ENCODE measurements at places on chromosomes 4 and X.

GRCh38 chr4:144591401-144591800 is 54.6 kb upstream of the HHIP start:
- DNase-seq, result peak; percentile 77

- peak; percentile 76 for DNase-seq
These were observed 165.6 kb upstream of the S100G start for GRCh38 chrX:16484338-16484737.

DNA sequence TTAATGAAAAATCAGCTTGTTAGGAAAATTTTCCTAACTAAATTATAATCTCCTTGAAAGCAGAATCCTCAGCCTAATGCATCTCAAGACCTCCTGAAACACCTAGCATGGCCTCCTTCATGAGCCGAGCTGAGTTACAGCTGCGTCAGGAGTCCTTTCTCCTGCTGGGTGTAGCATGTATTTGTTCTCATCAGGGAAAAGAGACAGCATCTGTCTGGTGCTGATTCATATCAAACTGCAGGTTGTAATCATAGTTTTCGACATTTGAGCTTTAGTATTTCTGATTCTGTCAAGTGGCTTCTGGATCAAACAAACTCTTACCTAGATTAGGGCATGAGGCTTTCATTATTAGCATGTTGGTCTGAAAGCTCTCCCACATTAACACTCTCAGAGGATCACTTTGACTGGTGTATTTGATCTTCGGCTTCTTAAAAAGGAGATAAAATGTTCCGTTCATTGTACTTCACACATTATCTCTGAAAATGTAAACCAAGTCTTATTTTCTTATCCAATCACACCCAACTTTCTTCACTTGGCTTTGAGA is 140.1 kb upstream of the FRG1 start:
- DNase-seq, result no peak

DNA sequence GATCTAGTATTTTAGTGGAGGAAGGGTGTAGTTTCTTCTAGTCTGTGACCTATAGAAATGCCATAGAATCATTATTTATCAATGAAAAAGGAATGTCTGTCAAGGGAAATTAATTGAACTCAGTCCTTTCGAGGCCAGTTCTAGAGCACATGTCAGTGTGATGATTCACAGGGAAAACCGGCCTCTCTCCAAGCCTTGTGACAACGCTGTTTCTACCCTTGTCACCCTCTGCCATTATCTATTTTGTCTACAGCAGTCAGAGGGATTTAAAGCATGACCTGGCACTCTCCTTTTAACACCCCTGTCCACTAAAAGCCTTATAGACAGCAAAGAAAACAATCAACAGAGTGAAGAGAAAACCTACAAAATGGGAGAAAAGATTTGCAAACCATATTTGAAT is 119.8 kb downstream of the DRD5 start:
- DNase-seq, result no peak

DNA sequence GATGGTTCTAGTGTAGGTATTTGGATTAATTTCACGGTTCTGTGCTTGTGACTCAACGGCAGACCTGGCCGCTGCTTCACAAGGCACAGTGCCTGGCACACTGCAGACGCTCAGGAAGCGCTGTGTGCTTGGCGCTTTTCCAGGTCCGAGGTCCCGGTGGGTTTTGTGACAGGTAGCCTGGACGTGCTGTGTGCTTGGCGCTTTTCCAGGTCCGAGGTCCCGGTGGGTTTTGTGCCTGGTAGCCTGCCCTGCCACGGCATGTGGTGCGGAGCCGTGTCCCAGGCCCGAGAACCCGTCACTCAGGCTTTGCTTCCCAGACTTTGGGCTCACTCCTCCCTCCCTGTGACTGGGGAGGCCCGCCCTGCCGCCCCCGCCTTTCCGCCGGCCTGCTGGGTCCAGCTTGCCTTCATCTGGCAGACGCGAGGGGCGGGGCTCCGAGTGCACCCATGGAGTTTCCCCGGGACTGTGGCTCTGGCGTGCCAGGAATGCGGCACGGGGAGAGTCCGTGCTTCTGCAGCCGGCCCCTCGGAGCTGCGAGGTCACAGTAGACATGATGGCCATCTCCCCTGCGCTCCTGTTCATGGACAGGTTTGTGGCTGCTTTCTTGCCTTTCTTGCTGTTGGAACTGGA is 44.2 kb downstream of the TBC1D14 start:
- no peak for DNase-seq

DNA sequence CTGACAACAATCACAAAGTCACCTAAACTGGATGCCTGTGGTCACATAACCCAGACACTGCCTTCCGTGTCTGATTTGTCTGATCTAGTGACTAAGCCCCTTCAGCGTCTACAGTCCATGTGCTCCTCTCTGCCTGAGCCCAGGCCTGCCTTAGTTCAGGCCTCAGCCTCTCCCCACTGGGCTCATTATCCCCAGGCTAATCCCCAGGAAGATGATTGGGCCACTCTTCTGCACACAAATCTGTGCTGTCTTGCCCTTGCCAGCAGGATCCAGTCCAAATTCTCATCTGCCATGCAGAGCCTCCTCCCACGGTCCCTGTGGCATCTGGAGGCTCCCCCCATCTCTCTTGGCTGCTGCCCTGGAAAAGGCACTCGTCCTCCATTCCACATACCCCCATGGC is 96.5 kb downstream of the SLC2A9 start:
- no peak for DNase-seq

- DNase-seq, result no peak
These were observed 4.6 kb downstream of the GAB1 start for GRCh38 chr4:143341186-143341755.

GRCh38 chrX:1224954-1225353 is 12.5 kb upstream of the CRLF2 start:
- no peak for DNase-seq

DNA sequence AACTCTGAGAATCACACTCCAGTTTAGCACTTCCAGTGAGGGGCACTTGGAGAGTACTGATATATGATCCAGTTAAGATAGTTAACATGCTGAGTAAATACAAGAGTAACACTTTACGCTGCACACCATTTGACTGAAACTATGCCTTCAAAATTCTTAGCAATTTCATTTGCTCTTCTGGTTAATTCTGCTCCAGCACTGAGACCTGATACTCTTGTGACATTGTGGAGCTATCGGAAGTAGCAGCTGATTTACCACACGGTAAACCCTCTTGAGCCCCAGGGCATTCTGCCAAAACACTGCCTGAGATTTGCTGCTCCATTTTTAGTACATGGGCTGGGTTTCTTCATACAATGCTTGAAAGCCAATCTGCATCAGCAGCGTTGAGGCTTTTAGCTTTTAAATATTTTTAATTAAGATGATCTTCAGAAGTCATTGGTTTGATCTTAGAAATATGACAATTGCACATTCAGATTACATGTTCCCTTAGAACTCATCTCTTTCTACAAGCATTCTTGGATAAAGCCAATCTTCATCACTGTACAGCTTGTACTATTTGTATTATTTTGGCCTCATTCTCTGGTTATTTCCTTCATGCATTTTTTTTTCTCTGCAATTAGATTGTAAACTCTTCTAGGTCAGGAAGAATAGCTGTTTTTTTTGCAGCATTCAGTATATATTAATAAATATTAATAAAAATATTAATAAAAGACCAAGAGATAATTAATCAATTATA is 67.8 kb upstream of the ETNPPL start:
- DNase-seq, result no peak

DNA sequence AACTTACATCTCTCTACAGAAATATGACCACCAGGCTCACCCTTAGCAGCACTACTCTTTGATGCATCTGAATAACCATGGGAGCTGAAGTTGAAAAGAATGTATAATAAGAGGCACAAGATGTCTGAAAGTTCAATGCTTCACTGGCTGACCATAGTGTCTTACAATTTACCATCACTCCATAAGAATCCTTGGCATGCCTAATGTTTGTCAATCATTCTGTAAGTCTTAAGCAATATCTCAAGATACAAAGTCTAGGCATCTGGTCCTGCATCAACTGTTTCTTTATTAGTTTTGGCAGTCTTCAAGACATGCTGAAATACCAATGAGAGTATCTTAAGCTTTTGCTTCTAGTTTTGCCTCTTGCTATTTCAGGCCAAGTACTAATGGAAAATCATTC is 755.5 kb downstream of the STIM2 start:
- DNase-seq, result peak; percentile 11

GRCh38 chr4:8699479-8700145 is 107.0 kb downstream of the CPZ start:
- DNase-seq, result no peak

DNA sequence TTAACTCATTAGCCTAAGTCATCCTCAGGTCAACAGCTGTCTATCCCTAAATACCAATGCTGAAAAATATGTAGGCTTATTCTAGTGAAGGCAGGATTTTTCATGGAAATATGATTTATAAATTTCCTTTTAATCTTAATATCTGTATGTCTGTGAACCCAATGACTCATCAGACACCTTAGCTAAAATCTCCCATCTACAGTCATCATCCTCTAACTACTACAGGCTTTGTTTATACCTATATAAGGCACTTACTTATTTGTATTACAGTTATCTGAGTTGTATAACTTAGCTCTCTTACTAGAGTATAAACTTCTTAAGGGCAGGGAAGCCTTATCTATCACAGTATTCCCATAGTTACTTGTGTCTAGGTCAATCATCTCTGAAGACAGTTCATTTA is 24.2 kb downstream of the AMMECR1 start:
- DNase-seq, result no peak

DNA sequence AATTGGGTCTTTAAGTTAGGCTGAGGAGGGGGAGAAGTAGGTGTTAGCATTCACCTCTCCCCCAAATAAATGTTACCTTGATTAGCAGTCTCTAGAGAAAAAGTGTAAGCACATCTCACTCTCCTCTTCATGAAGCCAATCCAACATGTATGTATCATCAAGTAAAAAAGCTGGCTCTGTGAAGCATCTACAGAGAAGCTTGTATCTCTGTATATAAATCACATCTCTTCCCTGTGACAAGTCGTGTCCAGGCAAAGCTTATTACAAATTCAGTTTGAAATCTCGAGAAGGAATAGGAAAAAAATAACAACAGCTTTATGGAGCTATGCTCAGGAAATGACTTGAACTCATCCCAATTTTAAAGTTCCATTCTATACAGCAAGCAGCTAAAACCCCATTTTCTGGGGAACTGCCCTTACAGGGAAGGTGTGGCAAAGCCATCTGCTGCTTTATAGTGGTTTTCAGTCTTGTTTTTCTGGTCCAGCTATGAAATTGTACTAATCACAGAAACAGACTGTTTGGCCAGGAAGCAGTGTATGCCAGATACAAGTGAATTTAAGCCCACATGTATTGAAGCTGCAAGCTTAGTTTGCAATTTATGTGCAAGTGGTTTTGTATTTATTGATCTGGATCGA is 313.3 kb upstream of the NOCT start:
- DNase-seq, result no peak

- no peak for DNase-seq
These were observed 739 bp downstream of the SLC49A3 start for GRCh38 chr4:687971-688853.

DNA sequence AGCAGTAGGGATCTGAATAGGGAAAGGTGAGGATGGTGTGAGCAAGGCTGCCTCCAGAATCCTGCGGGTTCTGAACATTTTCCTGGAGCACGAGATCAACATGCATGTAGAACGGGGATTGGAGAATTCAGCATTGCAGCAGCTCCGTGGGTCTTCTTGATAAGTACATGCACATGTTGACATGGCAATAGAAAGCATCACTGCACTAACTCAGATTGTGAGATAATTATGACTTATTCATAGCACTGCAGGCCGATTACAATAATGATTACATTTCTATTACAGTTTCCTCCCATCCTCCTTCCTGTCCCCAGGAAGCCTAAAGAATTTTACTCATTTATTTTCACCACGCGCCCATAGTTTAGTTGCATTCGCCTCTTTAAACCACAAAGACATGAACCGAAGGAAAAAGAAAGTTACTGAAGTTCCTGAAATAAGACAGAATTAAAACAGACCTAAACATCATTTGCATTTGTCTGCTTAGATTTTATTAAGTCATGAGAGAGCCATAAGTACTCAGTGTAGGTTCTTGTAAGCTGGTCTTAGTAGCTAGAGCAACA is 61.3 kb upstream of the ARX start:
- no peak for DNase-seq

- DNase-seq, result no peak
These were observed 1.6 kb upstream of the ANTXR2 start for GRCh38 chr4:80074651-80075050.

- no peak for DNase-seq
These were observed 19.9 kb downstream of the SEPTIN11 start for GRCh38 chr4:76969495-76969894.

- peak; percentile 79 for DNase-seq
These were observed 3.3 kb downstream of the IL13RA1 start for GRCh38 chrX:118730500-118731247.

DNA sequence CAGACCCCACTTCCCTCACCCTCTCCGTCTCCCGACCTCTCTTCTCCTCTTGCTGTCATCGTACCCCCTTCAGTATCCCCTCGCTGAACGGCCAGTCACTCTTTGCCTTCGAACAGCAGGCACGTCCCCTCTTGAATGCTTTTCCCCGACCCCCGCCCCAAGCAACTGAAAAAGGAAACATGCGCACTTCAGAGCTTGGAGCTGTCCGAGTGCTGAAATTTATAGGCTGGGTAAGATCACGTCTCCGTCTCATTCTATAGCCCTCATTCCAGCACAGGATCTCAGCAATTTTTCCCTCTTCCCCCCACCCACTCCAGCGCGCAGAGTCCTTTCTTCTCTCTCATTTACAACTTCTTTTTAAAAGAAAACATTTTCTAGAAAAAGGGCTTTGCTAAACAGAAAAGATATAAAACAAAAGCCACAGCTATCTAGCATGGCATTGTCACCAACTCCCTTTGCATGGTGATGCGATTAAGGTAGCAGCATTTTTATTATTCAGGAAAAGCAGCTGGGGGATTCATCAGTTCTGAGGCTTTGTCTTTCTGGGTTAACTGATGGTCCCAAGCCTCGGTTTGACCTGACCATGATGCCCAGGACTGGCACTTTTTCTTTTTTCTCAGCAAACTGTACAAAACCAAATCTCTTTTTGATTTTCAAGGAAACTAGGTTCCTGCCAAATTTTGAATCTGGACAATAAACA is at the start of gene GLRA2:
Gene GLRA2 (plus strand): TSS at position 247 of the 700 bp plus-strand sequence. CDS start 522 bp downstream, outside the sequence.
- peak; percentile 1 for DNase-seq

DNA sequence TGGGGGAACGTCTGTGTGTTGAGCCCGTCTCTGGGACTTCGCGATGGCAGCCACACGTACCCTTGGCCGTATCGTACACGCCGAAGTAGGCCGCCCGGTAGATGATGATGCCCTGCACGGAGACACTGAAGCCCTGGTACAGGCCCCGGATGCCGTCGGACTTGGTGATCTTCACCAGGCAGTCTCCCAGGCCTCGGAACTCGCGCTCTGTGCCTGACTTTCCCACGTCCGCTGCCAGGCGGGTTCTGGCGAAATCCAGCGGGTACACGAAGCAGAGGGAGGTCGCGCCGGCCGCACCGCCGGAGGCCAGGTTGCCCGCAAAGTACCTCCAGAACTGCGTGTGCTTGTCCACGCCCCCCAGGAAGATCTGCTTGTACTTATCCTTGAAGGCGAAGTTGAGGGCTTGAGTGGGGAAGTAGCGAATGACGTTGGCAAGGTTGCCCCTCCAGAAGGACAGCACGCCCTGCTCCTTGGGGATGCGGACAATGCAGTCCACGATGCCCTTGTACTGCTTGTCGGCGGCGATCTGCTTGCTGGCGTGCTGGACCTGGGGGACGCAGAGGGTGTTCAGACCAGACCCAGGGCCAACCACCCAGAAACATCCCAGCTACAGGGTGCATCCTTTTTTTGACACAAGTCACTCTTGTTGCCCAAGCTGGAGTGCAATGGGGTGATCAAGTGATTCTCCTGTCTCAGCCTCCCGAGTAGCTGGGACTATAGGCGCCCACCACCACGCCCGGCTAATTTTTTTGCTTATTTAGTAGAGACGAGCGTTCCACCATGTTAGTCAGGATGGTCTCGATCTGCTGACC is 2.5 kb downstream of the SLC25A6 start:
- no peak for DNase-seq

- DNase-seq, result no peak
These were observed 5.7 kb downstream of the EFNB1 start for GRCh38 chrX:68834371-68835103.

All from fibroblast of skin of left biceps (primary cell).